ENCODE measurements at places on chromosomes 7 and 10.

DNA sequence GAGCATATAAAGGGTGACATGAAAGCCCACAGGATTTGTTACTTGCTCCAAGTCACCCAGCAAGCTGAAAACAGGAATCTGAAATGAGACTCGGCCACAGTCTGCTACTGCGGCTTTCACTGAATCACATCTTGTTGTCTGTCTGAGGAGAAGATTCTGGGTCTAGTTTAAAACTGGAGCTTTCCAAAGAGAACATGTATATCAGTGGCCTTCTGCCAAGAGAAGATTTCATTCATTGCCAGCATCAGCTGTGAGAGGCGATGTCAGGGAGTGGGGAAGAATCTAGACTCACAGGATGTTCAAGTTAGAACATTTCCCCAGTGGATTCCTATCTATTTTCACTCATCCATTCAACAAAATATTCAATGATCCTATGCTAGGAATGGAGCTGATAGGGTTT, 122.8 kb downstream of the GALNT17 start:
- no peak for DNase-seq

DNA sequence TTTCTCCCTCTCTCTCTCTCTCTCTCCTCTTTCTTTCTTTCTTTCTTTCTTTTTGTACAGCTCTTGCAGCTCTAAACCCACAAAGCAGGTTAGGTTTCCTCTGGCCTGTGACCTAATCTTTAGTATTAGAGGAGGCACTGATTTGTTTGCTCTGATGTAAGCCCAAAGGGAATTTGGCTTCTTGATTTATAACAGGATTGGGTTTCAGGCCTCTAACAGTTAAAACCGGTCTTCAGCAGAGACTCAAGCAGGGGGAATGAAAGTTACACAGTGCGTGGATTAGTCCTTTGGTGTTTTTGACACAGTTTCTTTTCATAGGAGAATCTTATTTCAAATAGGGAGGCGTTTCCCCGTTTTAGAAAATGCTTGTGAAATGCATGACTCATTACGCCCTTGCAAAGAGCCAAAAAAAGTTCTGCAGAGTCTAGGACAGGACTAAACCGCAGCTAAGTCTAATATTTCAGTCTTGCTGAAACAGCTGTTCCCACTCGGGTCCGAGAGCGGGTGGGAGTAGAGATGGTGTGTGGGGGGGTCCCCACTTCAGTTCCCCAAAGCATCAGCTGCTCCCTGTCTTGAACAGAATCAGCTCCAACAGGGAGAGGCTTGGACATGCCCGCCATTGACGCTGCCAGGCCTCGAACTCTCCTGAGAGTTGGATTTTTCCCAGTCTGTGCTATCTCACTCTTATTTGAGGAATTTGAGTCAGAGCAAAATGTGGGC, 296.5 kb upstream of the PITRM1 start:
- no peak for DNase-seq

- DNase-seq, result no peak
Measured at GRCh38 chr7:150860291-150860977, 8.1 kb downstream of the AOC1 start.

GRCh38 chr10:105154736-105155135, 513.6 kb downstream of the SORCS3 start:
- DNase-seq, result no peak

- DNase-seq, result no peak
Measured at GRCh38 chr10:131002031-131002861, 309.3 kb downstream of the TCERG1L start.

DNA sequence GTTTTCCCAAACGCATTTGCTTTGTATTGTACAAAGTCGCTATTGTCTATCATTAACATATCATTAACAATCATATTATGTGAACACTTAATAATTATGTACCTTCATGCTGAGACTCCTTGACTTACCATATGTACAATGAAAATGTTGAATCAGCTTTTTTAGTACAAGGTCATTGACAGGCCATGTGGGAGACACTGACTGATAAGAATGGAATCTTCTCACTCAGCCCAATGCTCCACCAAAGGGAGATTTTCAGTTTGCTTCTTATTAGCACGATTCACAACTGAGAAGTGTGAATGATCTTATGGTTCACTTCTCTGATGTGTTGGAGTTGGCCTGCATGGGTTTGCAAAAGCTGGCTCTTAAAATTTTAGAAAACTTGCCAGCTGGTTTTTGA, 253.5 kb upstream of the TEX47 start:
- no peak for DNase-seq

GRCh38 chr7:77631820-77632219, 64.4 kb upstream of the RSBN1L start:
- no peak for DNase-seq

- no peak for DNase-seq
Measured at GRCh38 chr7:84548366-84549365, 354.1 kb upstream of the SEMA3A start.

- DNase-seq, result no peak
Measured at GRCh38 chr7:66964411-66964810, 31.0 kb downstream of the SBDS start.

- DNase-seq, result no peak
Measured at GRCh38 chr7:70574970-70575799, 556.8 kb upstream of the GALNT17 start.

DNA sequence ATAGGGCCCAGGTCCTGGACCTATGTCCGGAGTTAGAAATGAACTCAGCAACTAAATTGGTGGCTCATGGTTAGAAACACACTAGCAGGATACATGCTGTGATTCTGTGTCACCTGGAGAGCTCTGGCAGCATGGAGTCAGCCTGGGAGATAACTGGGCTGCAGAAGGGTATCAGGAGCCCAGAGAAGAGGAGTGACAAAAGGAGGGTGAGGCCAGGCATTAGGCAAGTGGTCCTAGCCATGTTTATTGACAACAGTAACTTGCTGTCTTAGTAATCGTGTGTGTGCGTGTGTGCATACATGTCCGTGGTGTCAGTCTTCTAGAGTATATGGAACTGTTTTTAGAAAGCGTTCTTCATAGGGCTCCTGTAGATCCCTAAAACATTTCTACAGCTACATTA, 157.5 kb upstream of the PHYHIPL start:
- no peak for DNase-seq

DNA sequence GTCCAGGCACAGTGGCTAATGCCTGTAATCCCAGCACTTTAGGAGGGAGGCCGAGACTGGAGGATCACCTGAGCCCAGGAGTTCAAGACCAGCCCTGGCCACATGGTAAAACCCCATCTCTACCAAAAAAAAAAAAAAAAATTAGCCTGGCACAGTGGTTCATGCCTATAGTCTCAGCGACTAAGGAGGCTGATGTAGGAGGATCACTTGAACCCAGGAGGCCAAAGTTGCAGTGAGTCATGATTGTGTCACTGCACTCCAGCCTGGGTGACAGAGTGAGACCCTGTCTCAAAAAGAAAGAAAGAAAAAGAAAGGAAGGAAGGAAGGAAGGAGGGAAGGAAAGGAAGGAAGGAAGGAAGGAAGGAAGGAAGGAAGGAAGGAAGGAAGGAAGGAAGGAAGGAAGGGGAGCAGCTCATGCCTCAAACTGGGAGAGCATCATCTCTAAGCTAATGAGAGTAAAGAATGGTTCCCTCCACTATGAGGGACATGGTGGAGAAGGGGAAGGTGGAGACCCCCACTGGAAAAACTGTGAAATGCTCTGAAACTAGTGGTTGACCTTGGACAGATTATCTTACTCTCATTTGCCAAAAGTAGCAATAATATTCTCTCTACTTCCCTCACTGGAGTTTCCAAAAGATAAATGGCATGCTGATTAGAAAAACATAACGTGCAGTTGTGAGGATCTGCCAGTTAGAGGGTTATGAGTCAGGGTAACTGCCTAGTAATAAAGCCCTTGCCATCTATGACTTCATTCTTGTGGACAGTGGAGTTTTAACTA, 16.8 kb downstream of the GIMAP5 start:
- DNase-seq, result no peak

DNA sequence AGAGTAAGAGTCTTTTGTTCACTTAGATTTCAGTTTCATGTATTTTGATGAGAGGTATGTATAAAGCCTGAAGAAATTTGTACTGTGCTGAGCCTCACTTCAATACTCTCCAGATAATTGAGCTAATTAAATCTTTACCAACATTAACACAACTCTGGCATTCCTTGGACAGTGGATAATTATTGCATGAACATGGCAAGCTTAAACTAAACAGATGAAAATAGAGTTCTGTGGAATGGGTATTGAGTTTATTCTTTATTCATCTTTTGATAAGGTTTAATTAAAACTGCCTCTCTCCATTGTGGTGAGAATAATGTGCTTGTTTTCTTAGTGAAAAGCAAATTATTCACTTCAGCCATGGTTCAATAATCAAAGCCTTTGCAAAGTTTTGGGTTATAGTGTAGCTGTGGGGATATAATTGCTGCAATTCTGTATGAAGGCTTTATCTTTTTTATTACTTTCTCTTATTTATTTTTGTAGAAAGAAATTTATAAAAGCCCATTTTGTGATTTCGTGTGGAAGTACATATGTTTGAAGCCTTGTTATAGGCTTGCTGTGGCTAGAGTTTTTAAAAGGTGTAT, 126.4 kb upstream of the FZD1 start:
- DNase-seq, result no peak

- DNase-seq, result no peak
Measured at GRCh38 chr7:11748884-11749283, 83.1 kb downstream of the THSD7A start.

DNA sequence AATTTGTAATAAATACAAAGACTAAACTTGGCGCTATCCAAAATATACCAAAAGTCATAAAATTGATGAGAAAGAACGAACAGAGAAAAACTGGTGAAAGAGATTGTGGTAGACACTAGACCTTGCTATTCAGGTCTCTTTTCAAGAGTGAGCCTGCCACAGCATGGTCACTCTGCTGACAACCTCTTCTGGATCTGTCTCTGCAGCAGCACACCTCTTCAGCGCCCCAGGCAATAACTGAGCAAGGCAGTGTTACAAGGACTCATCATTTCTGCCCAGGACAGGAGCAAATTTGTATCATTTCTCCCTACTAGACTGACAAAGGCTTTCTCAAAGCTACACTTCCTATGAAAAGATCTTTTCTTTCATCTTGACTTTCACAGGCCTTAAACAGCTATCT, 976.0 kb downstream of the DNAJB9 start:
- no peak for DNase-seq

GRCh38 chr7:157596881-157597280, 260.1 kb downstream of the DNAJB6 start:
- no peak for DNase-seq

- DNase-seq, result no peak
Measured at GRCh38 chr7:45644237-45644636, 70.1 kb downstream of the ADCY1 start.

- DNase-seq, result no peak
Measured at GRCh38 chr10:24678757-24679156, 44.9 kb downstream of the ARHGAP21 start.

DNA sequence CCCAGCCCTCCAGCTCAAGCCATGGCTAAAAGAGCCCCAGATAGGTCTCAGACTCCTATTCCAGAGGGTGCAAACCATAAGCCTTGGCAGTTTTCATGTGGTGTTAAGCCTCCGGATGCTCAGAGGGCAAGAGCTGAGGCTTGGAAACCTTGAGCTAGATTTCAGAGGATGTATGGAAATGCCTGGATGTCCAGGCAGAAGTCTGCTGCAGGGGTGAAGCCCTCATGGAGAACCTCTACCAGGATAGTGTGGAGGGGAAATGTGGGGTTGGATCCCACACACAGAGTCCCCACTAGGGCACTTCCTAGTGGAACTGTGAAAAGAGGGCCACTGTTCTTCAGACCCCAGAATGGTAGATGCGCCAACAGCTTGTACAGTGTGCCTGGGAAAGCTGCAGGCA, 13.2 kb upstream of the HPSE2 start:
- no peak for DNase-seq

DNA sequence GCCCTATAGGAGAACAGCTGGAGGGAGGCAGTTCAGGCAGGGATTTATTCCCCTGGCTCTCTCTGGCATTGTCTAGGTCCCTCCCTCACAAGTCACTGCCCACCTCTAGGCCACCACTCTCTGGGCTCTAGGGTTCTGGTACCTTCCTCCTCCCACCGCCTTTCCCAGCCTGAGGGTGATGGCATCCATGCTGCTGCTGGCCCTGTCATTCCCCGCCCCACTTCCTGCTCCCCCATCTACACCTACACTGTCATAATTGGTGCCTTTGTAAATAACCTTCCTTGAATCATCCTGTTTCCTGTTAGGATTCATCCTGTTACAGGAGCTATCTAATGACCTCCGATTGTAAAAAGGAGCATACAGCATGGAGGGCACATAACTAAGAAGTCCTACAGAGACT, 303.3 kb upstream of the COBL start:
- no peak for DNase-seq

GRCh38 chr10:116270126-116270770, 2.8 kb downstream of the GFRA1 start:
- no peak for DNase-seq

DNA sequence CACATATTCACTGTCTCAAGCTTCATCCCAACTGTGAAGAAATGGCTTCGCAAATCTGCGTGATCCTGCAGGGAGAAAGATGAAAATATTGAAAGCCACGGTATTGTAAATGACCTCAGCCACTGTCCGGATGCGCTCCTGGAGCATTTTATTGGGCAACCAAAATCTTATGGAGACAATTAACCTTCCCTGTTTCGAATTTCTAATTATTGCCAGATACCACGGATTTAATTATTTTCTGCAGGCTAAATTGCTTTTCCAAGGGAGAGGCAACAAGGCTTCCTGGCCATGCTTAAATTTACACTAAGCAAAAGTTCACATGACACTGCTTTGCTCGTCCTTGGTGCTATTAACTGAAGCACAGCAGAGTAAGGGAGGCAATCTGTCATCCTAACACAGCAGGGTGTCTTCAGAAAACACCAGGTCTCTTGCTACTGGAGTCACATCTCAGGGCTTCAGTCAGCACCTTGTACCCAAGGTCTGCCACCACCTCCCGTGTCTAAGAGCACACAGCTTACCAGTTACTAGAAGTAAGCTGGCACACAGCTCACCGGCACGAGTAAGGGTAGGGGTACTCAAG, 162.2 kb downstream of the SFMBT2 start:
- no peak for DNase-seq

- no peak for DNase-seq
Measured at GRCh38 chr10:62794306-62794705, 10.2 kb upstream of the ADO start.

GRCh38 chr10:110474017-110474416, 23.7 kb upstream of the DUSP5 start:
- no peak for DNase-seq

Measured in activated CD4-positive, alpha-beta T cell treated with anti-CD3 and anti-CD28 coated beads, Interleukin-2, amount 50 U/mL, for 4 hours (primary cell).